ENCODE measurements at places on chromosomes 7 and 10.

DNA sequence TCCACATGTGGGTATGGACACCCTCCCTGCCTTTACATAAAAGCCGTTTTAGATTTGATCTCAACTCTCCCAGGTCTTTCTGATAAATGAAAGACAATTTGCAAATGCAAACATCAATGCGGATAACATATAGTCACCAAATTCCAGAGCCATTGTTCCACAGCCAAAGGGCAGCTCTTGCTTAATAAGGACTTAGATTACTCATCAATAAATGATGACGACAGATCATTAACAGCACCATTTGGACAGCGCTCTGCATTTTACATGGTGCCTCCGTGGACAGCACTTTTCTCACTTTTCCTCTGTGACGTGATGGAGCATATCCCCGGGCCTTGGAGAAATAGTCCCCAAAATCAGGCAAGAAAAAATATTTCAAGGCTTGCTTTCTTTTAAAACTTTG, 370.3 kb upstream of the CELF2 start:
- DNase-seq, result no peak

DNA sequence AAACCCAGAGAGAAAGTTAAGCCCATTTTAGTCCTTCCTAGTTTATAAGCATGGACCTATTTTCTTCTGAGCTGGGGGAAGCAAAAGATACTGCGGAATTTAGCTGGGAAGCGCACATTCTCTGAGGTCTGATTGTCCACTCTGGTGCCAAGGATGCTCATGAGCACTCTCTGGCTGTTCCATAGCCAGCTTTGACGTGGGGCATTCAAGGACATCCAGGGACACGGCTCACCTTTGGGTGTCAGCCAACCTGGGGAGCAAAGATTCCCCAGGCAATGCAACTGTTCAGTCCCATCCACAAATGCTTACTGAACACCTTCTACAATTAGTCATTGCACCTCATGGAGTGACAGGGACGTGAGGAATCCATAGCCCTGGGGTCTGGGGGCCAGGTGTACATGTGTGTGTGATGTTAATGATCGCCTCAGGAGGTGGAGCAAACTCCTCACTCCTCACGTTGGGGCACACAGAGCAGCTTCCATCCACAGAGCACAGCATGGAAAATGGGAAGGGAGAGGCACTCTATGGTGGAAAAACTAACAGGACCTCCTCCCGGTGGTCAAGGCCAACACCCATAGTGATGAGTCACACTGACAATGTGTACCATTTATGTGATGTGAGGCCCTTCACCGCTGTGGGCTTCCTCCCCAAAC, 67.5 kb upstream of the IGFBP3 start:
- no peak for DNase-seq

DNA sequence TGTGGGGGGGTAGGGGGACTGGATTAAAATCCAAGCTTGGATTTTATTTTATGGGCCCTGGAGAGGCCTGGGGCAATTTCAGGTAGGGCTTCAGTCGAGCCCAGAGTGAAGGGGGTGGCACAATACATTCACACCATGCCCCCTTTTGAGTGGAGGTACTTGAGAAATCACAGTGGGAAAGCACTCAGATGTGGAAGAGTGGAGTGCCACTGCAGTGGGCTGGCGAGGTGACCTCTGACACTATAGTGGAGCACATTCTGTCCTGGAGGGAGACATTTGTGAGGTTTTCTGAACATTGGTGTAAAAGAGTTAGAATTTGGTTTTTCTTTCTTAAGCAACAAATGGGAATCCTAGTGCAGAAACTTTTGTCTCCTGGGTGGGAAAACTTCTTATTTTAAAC, 143.2 kb downstream of the WNT2 start:
- no peak for DNase-seq

DNA sequence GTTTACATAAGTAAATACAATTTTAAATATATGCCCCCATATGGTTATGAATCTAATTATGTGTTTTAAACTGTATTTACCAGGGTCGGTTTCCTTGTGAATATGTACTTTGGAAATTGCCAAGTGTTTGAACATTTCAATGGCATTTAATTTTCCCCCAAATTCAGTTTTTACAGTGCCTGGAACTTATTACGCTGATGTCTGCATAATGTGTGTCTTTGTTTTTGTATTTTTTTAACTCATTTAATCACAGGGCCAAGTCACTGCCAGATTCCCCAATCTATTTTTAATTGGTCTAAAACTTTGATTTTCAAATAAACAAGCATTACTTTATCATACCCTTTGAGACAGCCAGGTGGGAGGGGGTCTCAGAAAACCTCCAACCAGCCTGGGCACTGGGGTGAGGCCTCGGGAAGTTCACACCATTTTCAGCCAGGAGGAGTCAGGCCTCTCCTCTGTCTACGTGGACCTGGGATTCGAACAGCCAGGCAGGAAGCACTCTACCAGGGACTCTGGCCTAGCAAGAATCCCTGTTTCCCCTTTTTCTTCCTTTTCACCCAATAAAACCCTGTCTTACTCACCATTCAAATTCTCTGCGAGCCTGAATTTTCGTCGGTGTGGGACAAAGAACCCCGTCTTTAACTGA, 151.5 kb upstream of the COL1A2 start:
- DNase-seq, result no peak

DNA sequence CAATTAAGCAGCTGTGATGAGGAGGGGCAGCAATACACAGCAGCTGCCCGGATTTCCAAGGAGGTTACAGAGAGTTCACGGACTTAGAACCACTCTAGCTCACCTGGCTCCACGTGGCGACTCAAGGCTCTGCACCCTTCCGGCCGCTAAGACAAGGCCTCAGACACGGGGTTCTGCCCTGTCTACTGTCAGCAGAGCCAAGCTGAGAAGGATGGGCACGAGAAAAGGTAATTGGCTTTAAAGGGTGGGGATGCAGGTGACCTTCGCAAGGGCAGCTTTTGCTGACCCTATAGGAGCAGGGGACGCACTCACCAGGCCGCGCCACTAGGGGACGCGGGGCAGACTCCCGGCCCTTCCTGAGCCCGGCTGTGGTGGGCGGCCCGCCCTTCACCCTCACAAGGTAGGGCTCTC, 152.4 kb downstream of the KIF20B start:
- DNase-seq, result no peak

- no peak for DNase-seq
Measured at GRCh38 chr10:20593649-20594048, 303.5 kb downstream of the NEBL start.

DNA sequence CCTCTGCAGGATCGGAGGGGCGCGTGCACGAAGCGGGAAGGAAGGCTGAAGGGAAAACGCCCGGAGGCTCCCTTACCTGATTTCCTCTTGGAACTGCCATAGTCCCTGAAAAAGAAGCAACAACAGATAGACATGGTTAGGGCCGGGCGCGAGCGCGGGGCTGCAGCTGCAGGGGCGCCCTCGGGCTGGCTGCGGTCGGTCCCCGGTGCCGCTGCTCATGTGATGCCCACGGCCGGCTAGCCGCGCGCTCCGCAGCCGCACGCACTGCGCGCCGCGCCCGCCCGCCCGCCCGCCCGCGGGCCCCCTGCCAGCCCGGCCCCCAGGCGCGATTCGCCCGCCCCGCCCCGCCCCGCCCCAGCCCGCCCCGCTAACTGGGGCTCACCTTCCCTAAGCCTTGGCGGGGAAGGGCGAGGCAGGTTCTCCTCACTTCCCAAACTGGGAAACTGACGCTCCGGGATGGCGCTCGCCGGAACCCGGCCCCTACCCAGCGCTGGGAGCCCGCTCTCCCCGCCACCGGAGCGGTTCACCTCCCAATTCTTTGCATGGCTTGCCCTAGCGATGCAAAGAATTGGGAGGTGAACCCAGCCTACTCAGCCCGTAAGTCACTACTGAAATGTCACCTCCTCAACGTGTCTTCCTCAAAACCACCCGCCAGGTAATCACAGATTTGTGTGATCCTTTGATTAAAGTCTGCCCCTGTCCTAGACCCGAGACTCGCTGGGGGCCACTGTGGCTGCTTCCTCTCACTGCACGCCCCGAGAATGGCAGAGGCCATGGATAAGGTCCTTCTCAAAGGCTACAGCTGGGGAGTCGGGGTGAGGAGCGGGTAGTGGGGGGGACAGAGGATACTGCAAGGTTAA, 162.2 kb downstream of the SH3PXD2A start:
- peak; percentile 42 for DNase-seq

GRCh38 chr7:143908120-143908519, 6.1 kb upstream of the TCAF1 start:
- DNase-seq, result no peak

GRCh38 chr7:104772405-104773345, 241.3 kb upstream of the KMT2E start:
- no peak for DNase-seq

- DNase-seq, result no peak
Measured at GRCh38 chr7:99112097-99112496, 31.8 kb downstream of the SMURF1 start.

DNA sequence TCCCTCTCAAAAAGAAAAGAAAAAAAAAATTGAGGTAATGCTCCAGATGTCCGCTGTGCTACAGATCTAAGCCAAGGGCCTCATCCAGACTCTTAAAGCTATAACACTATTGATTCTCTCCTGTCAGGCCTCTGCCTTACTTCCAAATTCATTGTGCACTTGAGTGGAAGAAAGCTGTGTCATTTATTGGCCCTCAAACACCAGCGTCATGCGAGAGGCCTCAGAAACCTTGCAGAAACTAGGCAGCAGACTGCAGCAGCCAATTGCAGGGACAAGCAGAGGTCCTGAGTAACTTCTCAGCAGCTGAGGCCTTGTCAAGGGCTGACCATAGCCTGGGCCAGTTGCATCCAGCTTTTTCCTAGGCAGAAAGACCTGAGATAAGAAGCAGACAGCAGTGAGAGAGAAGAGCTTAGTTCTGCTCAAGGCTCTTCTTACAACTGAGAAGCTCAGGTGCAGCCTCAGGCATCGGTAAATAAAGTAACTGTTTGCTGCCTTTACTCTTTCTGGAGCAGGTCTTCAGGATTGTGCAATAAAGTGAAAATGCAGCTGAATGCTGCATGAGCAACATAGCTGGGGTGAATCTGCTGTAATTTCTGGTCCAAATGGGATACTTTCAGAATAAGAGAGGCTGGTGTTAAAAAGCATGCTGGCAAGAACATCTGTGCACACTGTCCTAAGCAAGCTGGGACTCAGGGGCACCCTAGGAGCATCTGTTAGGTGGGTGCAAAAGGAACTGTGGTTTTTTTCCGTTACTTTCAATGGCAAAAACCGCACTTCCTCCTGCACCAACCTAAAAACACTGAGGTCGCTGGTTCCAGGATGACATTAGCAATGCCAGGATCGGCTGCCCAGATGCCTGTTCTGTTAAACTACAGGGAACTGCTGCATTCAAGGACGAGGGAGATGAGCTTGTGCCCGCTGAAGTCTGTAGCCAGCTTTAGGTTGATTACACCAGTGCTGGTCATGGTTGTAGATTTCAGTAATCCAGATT, 181.8 kb upstream of the PFKP start:
- DNase-seq, result no peak

GRCh38 chr7:3712841-3713240, 411.8 kb downstream of the SDK1 start:
- DNase-seq, result no peak

DNA sequence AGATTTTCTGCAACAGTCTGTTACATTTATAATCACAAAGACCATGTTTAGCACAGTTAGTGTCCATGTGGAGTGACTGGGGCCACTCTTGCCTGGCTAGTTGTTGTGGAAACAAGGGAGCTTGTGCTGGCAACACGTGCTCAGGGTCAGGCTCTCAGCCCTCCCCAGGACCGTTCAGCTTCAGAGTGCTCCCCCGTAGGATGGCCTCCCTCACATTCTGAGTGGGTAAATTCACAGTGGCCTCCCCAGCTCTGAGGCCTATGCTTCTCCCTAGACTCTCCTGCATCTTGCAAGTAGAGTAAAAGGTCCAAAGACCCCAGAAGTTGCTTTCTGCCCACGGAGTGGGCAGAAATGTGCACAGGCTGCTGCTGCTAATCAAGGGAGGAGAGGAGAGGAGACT, 122.3 kb downstream of the ADCY1 start:
- no peak for DNase-seq

DNA sequence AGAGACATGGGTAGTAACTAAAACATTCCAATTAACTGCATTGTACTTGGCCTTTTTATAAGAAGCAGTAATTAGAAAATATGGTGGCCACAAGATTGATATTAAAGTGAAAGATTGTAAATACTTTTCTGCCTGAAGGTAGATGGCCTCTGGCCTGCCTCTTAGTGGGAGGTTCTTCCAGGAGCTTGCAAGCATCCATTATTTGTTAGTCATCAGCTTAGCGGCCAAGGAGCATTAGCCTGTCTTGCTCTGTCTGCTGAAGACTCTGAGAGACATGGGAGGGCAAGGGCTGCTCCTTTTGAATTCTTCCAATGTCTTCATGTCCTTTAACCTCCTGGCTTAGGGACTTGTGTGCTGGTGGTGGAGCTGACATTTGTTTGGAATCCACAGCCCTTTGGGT, 80.4 kb downstream of the TCF7L2 start:
- DNase-seq, result no peak

DNA sequence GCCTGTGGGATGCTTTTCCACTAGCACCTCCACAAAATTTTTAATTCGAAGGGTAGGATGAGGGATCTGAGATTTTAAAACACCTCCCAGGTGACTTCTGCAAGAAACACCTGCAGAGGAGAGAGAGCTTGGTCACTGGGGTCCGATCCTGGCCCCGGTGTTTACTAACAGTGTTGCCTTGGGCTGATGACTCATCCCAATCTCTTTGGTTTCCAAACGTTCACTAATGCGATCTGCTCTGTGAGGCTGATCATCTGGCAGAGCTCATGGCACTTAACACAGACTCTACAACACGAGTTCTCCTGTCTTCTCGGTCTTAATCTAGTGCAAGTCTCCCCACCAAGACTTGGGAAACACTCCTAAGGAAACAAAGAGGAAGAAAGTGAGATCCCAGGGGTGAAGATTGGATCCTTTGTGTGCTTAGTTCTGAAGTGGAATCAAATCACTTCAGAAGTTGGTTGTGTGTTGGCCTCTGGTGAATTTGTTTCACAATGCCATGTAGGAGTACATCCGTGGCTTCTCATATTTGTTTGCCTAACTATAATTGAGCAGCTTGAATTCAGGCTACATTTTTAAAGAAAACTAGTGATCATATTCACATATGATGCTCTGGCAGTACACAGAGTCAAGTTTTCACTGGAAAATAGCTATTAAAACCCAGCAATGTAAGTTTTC, 407.9 kb downstream of the NRG3 start:
- DNase-seq, result no peak

- DNase-seq, result no peak
Measured at GRCh38 chr7:154202002-154202401, 149.8 kb downstream of the DPP6 start.

GRCh38 chr7:45176886-45177731, 19.5 kb downstream of the RAMP3 start:
- no peak for DNase-seq

DNA sequence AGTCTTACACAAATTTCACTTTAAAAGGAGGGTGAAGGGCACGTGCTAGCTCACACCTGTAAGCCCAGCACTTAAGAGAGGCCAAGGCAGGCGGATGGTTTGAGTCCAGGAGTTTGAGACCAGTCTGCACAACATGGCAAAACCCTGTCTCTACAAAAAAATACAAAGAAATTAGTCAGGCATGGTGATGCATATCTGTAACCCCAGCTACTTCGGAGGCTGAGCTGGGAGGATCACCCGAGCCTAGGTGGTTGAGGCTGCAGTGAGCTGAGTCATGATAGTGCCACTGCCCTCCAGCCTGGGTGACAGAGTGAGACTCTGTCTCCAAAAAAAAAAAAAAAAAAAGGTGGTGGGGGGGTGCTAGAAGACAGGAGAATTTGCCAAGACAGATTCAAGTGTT, 237.3 kb upstream of the KLF14 start:
- DNase-seq, result peak; percentile 53

GRCh38 chr7:127089146-127089545, 163.6 kb downstream of the GRM8 start:
- DNase-seq, result no peak

GRCh38 chr7:76281706-76282343, 20.6 kb upstream of the HSPB1 start:
- DNase-seq, result no peak

- DNase-seq, result no peak
Measured at GRCh38 chr10:3321123-3321522, 148.5 kb upstream of the PITRM1 start.

All from CD4-positive, alpha-beta T cell treated with Interleukin-17A for 1 hour (primary cell).